ENCODE measurements at places on chromosomes 1 and 21.

GRCh38 chr1:160309185-160309557 lies 24.2 kb upstream of the PEX19 start:
- no peak for DNase-seq

GRCh38 chr1:53959664-53960250 lies 13.6 kb downstream of the LRRC42 start:
- DNase-seq, result no peak

GRCh38 chr1:215459136-215459535 lies 108.0 kb upstream of the KCTD3 start:
- DNase-seq, result no peak

- DNase-seq, result no peak
These were observed 25.6 kb downstream of the RERE start for GRCh38 chr1:8791819-8792218.

DNA sequence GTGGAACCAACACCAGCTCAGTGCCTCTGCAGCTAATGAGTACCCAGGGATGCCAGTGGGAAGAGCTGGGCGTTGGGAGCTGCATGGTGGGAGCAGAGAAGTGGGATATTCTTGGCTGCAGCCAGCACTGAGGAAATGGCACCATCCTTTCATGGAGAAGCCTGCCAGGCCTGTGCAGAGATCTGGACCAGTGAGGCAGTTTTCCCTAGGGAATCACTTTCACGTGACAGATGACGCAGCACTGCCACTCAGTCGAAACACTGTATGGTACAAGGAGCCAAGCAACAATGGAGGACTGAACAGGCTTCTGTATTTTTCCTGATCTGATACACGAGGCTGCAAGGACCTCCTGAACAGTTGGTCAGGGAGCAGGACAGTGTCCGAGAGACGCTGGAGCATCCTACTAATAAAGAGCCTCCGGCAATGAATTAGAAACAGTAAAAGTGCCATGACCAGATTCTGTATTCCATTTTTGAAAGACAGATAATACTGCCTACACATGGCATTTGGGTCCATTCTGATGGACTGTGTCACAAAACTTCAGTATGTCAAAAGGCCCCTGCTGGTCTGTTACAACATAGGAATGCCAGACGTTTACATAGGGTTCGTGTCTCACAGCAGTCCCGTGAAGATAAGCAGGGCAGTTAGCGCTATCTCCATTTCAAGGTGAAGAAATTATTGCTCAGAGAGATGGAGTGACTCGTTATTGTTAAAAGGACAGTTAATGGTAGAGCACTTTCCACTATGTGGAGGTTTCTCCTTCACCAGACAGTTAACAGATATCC lies 44.0 kb upstream of the LMO4 start:
- no peak for DNase-seq

- DNase-seq, result no peak
These were observed 6.1 kb downstream of the PFKFB2 start for GRCh38 chr1:207058878-207059867.

GRCh38 chr1:111032295-111032897 lies 68.7 kb upstream of the LRIF1 start:
- DNase-seq, result peak; percentile 14

- no peak for DNase-seq
These were observed 217.5 kb downstream of the LRRC40 start for GRCh38 chr1:69987881-69988280.

GRCh38 chr21:14844001-14844400 lies 220.8 kb downstream of the NRIP1 start:
- DNase-seq, result no peak

All from NCI-H446 treated with DMSO at 0.1 percent for 48 hours (cell line).